Astrocyte (in vitro differentiated cells and primary cell): ENCODE measurements at places on chromosomes 3 and 15.

DNA sequence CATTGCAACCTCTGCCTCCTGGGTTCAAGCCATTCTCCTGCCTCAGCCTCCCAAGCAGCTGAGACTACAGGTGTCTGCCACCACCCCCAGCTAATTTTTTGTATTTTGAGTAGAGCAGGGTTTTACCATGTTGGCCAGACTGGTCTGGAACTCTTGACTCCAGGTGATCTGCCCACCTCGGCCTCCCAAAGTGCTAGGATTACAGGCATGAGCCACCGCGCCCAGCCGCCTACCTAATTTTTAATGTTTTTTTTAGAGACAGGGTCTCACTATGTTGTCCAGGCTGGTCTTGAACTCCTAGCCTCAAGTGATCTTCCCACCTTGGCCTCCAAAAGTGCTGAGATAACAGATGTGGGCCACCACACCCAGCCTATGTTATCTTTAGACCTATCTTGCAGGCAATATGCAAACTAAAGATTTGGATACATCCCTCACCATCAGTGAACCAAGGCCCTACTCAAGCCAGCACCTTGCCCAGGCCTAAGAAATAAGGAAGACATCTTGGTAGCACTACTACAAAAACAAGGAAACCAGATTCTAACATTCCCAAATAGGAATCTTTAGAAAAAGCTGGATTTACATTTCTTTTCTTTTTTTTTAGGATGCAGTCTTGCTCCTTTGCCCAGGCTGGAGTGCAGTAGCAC is 6.3 kb upstream of the GMPPB start:
- no peak for DNase-seq

GRCh38 chr3:172643506-172644179 is 67.2 kb downstream of the NCEH1 start:
- DNase-seq: no peak

DNA sequence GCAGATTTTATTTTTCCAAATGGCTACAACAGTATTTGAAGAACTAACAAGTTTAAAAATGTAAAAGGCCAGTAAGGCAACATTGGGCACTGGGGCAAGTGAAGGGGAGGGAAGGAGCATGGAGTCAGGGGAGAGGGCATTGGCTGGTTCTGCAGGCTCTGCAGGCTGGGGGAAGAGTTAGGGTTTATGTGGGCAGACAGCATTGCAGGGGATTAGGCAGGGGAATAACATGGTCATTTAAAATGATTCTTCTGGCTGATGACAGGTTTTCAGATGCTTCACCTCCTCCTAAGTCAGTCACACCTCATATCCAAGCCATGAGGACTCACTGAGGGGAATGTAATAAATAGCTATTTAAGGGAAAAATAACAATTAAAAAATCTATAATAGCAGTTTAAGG is 52.6 kb downstream of the BTD start:
- no peak for DNase-seq

DNA sequence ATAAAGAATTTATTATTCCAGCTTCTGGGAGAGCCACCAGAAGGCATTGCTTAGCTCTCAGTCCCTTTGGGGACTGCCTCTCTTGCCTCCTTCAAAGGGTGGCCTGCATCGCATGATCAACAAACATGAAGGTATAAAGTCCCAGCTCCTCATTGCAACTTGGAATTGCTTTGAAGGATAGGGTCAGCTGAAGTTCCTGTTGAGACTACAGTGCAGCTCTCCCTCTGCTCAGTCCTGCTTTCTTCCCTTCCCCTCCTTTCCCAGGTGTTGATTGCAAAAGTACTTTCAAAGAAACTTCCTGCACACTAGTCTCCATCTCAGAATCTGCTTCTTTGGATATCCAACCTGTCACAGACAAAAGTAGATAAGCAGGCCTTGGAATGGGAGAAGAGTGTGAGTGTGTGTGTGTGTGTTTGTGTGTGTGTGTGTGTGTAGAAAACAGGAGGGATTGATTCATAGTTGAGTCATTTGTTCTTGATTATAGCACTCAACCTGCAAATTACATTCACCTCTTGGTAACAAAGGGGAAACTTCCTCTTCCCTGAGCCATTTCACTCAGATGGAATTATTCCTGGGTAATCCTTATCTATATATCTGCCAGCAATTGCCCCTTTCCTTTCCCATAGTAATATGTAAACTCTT is 13.7 kb downstream of the CCR8 start:
- no peak for DNase-seq

DNA sequence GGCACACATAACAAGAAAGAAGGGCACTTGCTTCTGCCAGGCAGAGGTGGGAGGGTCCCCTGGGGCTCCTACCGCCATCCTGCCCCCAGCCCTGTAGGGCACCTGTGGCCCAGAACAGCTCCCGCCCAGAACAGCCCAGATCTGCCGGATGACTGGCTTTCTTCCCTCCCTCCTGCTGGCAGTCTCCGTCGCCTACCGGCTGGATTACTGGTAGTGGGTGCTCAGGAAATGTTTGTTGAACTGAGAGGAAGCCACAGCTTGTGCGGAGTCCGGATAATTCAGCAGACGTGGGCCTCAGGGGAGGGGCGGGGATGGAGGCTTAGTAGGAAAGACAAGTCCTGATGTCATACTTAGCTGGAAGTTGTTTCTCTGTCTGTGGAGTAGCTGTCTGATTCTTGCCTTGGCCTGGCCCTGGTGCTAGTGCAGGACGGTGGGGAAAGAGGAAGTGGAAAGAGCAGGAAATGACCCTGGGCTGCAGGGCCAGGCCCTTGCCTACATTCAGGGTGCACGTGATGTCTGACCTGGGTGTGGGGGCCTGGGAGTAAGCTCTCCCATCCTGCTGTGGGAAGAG is 6.7 kb downstream of the CCDC9B start:
- DNase-seq: peak; percentile 66

GRCh38 chr3:50340448-50341329 is at the start of gene RASSF1:
TSS of gene RASSF1 (minus strand) at chr3:50340836. CDS start at chr3:50340805, 31 bp downstream.
- no peak for DNase-seq

- no peak for DNase-seq
Measured at GRCh38 chr3:123635217-123635616, 50.4 kb upstream of the HACD2 start.

DNA sequence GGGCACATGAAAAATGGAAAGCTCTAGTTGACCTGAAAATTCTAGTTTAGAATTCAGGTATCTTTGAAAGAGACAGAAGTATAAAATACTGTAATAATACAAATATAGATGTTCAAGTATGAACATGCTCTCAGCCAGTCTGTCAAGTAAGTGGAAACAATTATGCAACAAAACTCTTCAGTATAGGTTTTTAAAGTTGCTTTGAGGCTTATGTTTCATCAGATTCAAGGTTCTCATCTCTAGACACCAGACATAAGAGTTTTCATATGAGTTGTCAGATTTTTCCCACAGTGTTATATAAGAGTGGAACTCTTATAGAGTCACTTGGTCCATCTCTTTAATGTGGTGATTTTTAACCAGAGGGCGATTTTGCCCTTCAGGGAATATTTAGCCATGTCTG is 22.0 kb downstream of the CMSS1 start:
- DNase-seq: no peak

GRCh38 chr3:139916271-139916670 is 18.7 kb upstream of the CLSTN2 start:
- no peak for DNase-seq

DNA sequence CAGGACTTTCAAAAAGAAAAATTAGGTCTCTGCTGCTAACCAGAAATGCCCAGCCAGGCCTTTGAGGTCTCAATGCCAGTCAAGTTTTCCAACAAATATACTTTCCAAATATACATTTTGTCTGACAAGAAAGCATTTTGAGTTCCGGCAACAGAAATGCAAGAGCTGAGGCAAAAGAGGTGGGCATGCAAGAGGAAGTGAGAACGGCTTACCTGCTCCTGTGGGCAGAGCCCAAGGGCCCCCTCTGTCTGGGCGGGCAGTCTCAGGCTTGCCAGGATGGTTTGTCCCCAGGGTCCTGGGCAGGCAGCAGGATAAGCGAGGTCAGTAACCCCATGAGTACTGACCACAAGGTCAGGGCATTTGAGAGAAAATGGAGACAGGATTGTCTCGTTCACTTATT is 136.1 kb upstream of the TOPAZ1 start:
- no peak for DNase-seq

DNA sequence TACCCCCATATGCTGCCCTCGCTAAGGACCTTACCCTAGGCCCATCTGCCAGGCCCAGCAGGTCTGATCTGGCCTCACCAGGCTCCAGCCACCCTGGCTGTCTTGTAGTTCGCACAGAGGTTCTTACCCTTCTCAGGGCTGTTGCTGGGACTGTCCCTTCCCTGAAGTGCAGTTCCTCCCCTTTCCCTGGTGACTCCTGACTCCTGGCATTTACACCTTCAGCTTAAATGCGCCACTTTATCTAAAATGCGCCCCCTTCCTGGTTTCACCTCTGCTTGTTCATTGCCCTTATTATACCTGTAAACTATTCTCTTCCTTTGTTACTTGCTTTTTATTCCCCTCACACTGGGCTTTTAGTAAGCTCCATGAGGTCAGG is 835 bp upstream of the TTLL3 start:
- DNase-seq: no peak

- DNase-seq: peak; percentile 15
Measured at GRCh38 chr15:89656116-89656815, 999 bp upstream of the KIF7 start.

GRCh38 chr3:133986311-133986710 is 43.4 kb downstream of the SLCO2A1 start:
- no peak for DNase-seq

- DNase-seq: no peak
Measured at GRCh38 chr15:100569391-100569790, 32.6 kb downstream of the LINS1 start.

DNA sequence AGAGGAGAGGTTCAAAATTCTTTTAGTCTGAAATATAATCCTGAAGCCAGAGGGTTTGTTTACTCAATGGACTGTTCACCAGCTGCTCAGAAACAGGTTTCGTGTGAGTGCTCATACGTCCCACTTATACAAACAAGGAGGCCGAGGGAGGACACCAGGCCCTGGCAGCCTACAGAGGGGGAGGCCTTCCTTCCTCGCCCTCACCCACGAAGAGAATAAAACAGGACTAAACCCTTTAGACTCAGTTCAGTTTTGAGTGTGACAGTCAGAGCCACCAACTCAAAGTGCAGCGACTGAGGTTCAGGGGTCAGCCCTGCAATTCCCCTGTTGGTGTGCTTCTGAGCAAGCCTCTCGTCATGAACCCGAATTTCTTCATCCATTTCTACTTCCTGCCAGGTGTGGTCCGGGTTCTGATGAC is 17.3 kb downstream of the FAM174B start:
- DNase-seq: peak; percentile 25

- DNase-seq: peak; percentile 40
Measured at GRCh38 chr15:38128341-38128781, 124.3 kb upstream of the SPRED1 start.

- DNase-seq: no peak
Measured at GRCh38 chr3:112508860-112509259, 9.6 kb upstream of the BTLA start.

- no peak for DNase-seq
Measured at GRCh38 chr15:78263907-78264303, 457 bp upstream of the DNAJA4 start.

- DNase-seq: no peak
Measured at GRCh38 chr3:58690490-58690889, 23.9 kb upstream of the FAM3D start.

DNA sequence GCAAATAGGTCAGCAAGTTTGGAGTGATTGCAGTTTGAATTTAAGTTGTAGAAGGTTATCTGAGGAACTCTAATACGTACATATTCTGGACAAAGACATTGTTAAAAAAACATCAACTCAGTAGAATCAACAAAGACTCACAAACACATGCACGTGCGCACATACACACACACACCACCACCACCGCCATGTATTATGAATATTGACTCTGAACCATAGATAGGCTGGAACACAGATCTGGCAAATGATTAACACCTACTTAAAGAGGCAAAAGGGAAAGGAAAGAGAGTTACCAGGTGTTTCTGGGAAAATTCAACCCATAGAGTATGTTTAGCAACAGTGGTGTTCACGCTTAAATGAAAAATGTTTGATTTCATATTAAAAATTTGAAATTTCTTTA is 334.2 kb upstream of the ALCAM start:
- no peak for DNase-seq

- DNase-seq: peak; percentile 5
Measured at GRCh38 chr3:182565916-182566796, 227.1 kb upstream of the ATP11B start.

GRCh38 chr3:124118397-124118796 is 126.5 kb upstream of the ROPN1 start:
- no peak for DNase-seq

DNA sequence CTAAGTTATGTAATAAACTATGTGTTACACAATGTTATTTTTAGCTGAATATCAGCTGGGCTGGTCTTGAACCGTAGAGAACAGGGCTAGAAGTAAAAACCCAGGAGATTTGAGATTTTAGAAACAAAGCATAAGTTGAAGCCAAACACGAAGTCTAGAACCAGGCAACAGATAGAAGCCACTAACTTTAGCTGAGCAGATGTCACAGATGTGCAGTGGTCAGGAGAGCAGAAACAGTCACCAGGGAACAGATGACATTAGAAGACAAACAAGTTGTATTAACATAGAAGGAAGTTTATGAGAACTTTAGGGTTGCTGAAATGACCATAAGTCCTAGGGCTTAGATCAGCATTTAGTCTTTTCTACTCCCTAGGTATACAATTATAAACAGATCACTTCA is 731.0 kb downstream of the ZNF385D start:
- no peak for DNase-seq

DNA sequence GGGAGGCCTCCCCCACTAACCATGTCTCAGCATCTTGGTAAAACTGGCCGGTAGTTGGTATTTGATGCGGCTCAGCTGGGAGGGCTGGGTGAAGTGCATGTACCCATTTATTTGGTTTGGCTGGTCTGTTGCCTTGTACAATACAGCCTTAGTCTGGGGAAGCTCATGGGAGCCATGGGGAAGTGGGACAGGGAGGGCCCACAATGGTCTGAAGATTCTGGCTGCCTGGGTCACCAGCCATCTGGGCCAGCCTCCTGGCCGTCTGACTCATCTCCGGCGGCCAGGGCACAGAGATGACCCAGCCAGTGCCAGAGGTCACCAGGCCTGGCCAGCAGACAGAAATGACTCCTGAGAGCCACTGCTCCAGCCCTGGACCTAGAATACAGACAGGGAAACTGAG is 51.6 kb upstream of the SMAD6 start:
- no peak for DNase-seq

GRCh38 chr3:127697551-127698240 is 24.9 kb downstream of the ABTB1 start:
- peak; percentile 70 for DNase-seq

DNA sequence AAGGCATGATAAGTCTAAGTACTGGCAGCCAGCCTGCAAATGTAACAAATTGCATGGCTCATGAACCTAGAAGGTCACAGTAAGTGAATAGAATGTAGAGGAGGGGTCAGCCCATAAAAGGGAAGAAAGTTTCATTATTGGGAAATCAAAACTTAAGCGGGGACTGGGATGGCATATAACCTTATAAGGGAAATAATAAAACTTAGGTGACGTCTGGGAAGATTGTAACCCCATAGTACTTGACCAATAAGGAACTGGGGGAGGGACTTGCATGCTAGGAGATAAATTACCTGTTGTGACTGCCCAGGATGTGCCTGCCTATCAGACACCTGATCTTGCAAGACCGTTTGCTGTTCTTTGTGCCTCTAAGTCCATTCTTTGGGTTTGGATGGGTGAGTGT is 28.1 kb upstream of the MCTP2 start:
- no peak for DNase-seq

- DNase-seq: no peak
Measured at GRCh38 chr3:3316521-3316920, 137.0 kb upstream of the CRBN start.

- peak; percentile 33 for DNase-seq
Measured at GRCh38 chr15:35519541-35520149, 26.3 kb downstream of the DPH6 start.

- DNase-seq: peak; percentile 47
Measured at GRCh38 chr3:88462230-88462629, 312.5 kb downstream of the C3orf38 start.
